Right hindlimb (tissue), 1 donor: ENCODE measurements at places on chromosomes 6 and 20.

- DNase-seq, result no peak
Observed at GRCh38 chr6:36697481-36697903, at the start of gene RAB44. Gene RAB44 (plus strand): TSS chr6:36697826. CDS start chr6:36704236, 6,410 bp downstream.

- DNase-seq, result no peak
Observed at GRCh38 chr6:36126553-36127458, 3.5 kb upstream of the MAPK13 start.

GRCh38 chr20:9966966-9967365 lies 67.8 kb upstream of the ANKEF1 start:
- DNase-seq, result no peak

DNA sequence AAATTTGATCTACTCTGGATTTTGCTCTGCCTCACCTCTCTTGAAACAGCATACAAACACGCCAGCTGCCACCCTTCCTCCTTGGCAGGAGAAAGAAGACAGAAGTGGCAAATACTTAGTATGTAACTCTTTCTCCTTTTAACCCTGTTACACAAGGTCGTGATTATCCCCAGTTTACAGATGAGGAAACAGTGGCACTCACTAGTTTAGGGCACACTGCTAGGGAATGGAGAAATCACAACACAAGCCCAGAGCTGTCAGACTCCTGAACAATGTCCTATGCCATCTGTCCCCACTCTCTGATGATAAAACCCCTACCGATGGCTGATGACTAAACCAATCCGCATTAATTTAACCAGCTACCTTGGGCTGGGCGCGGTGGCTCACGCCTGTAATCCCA lies 79.7 kb downstream of the FGD2 start:
- no peak for DNase-seq

- no peak for DNase-seq
Observed at GRCh38 chr20:59596690-59597089, 7.7 kb upstream of the PHACTR3 start.

DNA sequence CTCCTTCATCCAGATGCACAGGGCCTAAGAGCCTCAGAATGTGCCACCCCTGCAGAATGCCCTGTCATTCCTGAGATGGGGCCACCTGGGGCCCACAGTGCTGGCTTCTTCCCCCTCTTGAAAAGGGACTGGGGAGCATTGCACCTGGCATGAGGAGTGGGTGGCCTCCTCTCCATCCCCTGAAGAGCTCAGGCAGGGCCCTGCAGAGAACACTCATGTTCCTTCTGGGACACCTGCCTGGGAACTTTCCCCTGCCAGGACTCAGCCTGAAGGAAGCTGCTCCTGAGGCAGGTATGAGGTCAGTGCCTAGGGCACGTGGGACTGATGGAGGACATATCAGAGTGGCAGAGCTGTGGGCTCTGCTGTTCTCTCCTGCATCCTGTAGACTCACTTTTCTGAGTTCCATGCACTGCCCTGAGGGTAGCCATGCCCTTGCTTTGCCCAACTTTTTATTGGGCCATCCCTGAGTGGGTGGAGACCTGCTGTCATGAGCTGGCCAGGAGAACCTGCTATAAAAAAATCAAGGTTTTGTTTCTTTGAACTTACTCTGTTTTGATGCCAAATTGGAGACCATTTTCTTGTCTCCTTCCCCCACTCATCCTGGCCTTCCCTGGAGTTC lies 19.5 kb downstream of the CCDC167 start:
- DNase-seq, result no peak

DNA sequence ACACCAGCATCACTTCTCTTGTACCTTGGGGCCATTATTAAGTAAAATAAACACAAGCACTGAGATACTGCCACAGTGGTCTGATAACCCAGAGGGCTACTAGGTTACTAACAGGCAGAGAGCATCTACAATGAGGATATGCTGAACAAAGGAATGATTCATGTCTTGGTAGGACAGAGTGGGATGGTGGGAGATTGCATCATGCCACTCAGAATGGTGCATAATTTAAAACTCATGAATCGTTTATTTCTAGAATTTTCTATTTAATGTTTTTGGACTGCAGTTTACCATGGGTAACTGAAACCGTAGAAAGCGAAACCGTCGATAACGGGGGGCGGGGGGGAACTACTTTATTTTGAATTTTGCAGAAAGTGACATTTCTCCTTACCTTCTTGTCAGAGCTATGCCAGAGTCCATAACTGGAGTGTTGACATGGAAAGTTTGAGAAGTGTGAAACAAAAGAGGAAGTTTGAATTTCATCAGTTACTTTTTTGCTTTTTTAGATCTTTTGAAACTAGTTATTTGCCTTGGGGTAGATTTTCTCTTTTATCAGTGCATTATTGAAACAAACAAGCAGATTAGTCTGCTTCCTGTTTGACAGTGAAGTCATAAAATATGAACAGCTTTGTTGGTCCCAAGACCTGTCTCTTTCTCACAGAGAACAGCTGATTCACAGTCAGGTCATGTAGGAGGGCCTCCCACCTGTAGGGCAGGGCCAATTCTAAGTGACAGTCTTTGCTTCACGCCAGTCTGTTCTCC lies 124.9 kb downstream of the KLHL32 start:
- no peak for DNase-seq

DNA sequence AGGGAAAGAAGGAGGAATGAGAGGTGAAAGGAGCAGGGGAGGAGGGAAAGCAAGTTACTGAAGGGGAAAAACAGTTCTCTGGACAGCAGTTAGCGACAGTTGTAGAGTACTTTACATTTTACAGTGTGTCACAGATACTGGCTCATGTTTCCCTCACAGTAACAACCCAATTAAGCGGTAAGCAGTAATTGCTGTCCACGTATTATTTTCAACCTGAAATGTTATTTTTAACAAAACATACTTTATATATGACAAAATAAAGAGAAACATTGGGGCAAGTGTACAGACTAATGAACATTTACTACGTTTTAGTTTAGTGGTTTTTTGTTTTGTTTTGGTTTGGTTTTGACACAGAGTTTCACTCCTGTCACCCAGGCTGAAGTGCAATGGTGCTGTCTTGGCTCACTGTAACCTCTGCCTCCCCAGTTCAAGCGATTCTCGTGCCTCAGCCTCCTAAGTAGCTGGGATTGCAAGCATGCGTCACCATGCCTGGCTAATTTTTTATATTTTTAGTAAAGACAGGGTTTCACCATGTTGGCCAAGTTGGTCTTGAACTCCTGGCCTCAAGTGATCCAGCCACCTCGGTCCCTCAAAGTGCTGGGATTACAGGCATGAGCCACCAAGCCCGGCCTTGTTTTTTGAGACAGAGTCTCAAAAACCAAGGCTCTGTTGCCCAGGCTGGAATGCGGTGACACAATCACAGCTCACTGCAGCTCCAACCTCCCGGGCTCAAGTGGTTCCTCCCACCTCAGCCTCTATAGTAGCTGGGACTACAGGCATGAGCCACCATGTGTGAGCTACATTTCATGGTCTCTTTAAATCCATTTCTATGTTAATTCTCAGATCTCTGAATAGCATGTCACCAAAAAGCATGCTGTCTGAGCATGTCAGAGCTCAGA lies 22.6 kb upstream of the BTN3A2 start:
- no peak for DNase-seq

DNA sequence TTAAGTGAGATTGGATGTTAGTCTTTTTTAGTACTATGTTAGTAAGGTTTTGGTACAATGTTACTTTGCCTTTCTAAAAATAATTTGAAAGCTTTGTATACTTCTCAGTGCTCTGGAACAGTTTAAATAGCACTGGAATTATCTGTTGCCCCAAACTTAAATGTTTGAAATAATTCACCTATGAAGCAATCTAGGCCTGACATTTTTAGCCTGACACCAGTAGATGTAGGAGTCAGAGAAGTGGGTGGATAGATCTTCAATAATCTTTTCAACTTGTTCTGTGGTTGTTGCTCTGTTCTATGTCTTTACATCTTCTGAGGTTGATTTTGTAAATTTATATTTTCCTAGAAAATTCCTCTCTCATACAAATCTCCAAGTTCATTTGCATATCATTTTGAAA lies 103.1 kb upstream of the ADGRF1 start:
- no peak for DNase-seq

- DNase-seq, result peak; percentile 89
Observed at GRCh38 chr20:44702776-44703175, 12.4 kb upstream of the CCN5 start.

DNA sequence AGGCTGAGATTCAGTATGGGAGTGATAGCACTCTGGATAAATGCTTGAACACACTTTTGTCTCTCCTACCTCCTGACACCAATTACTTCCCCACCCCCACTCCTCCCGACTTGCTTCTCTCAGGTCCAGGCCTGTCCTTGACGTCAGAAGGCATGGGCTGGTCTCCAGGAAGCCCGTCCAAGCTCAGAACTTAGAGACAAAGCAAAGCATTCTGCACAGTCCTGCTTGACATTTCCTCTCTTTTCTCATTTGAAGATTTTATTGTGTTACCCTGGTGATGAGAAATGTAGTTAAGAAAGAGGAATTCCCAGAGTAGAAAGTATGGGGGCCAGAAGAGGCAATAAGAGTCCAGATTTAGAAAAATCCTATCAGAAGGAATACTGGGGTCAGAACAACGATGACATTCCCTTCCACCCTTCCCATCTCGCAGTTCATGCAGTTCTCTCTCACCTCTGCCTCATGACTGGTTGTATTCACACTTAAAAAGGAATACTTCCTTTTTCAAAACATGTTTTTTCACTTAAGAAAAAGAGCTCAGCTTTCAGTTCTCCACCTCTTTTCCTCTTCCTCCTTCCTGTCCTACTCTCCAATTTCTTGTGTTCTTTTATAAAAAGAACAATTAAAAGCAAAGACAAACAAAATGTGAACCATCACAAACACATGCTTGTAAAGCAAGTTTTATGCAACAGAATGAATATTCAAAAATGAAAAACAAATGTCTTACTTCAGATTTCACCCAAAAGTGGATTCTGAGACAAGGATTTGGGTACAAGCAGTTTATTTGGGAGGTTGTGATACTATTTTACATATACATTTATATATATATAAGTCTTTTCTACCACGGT lies 18.5 kb upstream of the FAM184A start:
- peak; percentile 91 for DNase-seq

GRCh38 chr6:81969011-81969410 lies 216.5 kb upstream of the TENT5A start:
- DNase-seq, result no peak

DNA sequence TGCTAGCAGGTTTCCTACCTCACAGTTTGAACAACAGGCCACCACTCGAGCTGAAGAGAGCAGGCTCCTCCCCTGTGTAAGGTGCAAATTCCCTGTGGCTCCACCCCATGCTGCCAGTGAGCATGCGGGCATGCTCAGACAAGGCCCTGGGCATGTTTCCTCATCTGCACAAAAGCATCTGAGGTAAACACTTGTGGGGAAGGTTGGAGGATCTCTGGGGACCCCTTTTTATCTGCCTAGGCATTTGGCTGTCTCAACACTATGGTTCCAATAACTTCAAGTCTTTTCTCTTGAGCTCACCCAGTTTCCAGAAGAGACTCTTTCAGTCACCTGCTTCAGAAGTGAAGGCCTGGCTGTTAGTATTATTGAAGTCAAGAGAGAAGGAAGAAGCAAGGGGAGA lies 9.4 kb downstream of the C6orf58 start:
- DNase-seq, result no peak

DNA sequence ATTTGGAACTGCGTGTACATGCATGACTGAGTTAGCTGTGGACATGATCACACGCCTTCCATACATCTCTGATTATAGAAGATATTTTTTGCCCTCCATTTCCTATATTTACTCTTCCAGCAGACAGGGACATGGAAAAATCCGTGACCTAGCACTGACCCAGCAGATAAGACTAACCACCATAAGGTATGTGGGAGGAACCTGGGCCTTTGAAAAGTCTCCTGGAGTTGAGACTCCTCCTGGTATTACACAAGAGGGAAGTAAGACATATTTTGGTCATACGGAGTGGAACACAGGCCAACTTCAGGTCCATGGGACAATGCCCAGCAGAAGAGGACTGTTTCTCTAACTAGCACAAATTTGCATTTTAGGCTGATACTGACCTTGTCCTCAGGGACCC lies 13.7 kb upstream of the SIRPB1 start:
- no peak for DNase-seq

DNA sequence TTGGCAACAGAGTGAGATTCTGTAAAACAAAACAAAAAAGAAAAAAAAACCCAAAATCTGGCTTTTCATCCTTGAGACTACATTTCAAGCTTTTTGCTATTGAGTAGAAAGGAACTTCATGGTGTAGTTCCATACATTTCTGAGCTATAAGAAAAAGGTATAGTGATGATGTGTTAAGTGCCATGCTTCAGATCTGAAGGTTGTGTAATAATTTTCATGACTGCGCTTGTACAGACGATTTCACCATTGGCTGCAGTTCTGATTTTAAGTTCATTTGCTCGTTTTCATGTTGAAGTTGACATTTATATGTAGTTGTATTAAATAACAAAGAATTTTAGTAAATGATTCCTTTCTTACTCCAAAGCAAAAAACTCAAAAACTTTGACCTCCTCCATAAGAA lies 247.6 kb downstream of the ARID1B start:
- no peak for DNase-seq

DNA sequence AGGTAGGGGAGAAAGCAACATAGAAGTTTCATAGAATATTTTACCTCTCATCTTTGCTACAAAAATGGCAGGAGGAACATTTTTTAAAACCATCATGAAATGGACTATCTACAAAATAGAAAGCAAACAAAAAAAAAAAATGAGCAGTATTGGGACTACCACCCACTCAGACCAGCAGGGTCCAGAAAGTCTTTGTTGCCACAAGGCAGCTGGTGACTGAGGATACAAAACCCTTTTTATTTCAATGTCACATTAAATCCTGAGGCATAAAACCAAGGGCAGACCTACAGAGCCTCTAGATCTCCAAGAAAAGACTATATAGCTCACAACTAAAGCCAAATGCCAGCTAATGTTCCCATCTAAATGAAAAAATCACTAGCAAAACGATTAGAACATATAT lies 282.2 kb downstream of the PTPRK start:
- no peak for DNase-seq

DNA sequence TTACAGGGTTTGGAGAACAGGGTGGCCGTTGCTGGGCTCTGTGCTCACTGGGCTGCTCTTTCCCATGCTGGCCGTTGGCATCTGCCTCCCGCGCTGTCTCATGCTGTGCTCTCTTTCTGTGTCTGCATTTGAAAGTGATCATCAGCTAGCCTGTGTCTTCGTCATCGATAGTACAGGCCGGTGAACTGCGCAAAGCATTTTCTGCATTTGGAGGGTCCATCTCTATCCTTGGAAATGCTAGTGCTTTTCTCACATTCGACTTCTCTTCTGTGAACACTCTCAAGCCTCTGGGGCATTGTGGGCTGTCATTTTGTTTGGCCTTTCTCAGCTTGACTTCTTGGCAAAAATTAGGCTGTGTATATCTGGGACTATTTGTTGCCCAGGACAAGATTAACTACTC lies 6.8 kb upstream of the SNHG17 start:
- DNase-seq, result no peak

DNA sequence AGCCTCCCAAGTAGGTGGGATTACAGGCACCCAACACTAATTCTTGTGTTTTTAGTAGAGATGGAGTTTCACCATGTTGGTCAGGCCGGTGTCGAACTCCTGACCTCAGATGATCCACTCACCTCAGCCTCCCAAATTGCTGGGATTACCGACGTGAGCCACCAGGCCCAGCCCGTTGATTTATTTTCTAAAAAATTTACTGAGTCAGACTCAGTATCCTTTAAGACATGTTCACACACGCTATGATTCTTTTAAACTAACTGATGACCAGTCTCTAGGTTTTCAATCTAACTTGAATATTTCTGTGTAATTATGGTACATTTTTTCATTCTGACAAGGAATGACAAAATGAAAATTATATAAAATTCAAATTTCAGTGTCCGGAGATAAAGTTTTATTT lies 114.5 kb downstream of the MMUT start:
- no peak for DNase-seq

GRCh38 chr6:76888351-76888750 lies 574.9 kb downstream of the HTR1B start:
- peak; percentile 24 for DNase-seq

GRCh38 chr6:75201901-75202672 lies 3.8 kb downstream of the COL12A1 start:
- DNase-seq, result peak; percentile 78
